ENCODE measurements at places on chromosomes 3 and 15. TPM values are rescaled to one million over a fixed set of nuclear protein-coding genes. Genes with fewer than 3 reads are reported as not detected.

LRRC31 gene
- total RNA-seq: 0.07 TPM

DNA sequence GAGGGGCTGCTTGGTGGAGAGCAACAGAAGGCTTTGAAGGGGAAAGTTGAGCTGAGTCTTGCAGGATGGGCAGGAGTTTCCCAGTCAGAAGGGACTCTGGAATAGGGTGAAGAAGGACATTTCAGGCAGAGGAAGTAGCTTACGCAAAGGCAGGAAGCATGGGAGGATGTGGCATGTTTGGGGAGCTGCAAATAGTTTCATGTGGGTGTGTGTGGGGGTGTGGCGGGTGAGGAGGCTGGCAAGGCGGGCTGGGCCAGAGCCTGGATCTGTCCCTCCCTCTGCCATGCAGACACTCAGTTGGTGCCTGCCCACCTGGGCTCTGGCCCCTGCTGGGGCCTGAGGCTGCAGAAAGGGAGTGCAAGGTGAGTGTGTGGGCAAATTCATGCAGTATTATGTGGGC, 10.4 kb downstream of the TEX264 start:
- H3K4me1 ChIP-seq: peaks cover 69% of the 10 kb centered on the region
- H3K4me3 ChIP-seq: peak overlapping the region; percentile 70
- H3K27me3 ChIP-seq: no peaks in the 10 kb centered on the region
- peak overlapping the region; percentile 68 for H3K27ac ChIP-seq
- peaks cover 37% of the 10 kb centered on the region for H3K36me3 ChIP-seq

PCOLCE2 gene
- total RNA-seq: not detected

CYP1A2 gene
- total RNA-seq: not detected

TGM5 gene
- 0.21 TPM for total RNA-seq

TICRR gene
- total RNA-seq: 18.7 TPM

- no peak overlapping the region for H3K27ac ChIP-seq
- H3K36me3 ChIP-seq: no peaks in the 10 kb centered on the region
- no peaks in the 10 kb centered on the region for H3K27me3 ChIP-seq
Observed at GRCh38 chr3:177459401-177459800, 262.1 kb upstream of the TBL1XR1 start.

- H3K27me3 ChIP-seq: no peaks in the 10 kb centered on the region
- H3K36me3 ChIP-seq: no peaks in the 10 kb centered on the region
- peak overlapping the region; percentile 3 for H3K27ac ChIP-seq
- peak; percentile 22 for DNase-seq
- H3K4me3 ChIP-seq: no peak overlapping the region
Observed at GRCh38 chr3:188049606-188050530, 104.1 kb upstream of the LPP start.

DNA sequence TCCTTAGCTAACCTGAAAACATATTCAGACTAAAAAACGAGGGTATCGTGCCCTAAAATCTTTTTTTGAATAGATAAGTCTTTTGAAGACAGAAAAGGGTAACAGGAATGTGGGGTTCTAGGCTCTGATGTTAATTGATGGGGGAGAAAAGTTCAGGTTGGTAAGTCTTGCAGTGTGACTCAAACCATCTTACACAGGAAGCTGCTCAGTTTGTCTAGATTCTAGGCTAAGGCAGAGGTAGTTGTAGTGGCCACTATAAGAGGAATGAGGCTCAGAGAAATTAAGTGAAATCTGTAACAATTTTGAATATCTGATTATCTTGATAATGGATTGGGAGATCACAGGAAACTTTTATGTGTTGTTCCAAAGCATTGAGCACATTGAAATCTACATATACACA, 267.9 kb downstream of the PDCD6IP start:
- no peak overlapping the region for H3K4me3 ChIP-seq
- no peak overlapping the region for H3K27ac ChIP-seq
- no peaks in the 10 kb centered on the region for H3K36me3 ChIP-seq
- no peak for DNase-seq
- H3K27me3 ChIP-seq: peaks cover 4% of the 10 kb centered on the region

- no peak overlapping the region for H3K4me3 ChIP-seq
- no peak overlapping the region for H3K27ac ChIP-seq
- H3K4me1 ChIP-seq: peaks cover 60% of the 10 kb centered on the region
- no peaks in the 10 kb centered on the region for H3K27me3 ChIP-seq
Observed at GRCh38 chr3:172143739-172144497, 104.5 kb downstream of the FNDC3B start.

DNA sequence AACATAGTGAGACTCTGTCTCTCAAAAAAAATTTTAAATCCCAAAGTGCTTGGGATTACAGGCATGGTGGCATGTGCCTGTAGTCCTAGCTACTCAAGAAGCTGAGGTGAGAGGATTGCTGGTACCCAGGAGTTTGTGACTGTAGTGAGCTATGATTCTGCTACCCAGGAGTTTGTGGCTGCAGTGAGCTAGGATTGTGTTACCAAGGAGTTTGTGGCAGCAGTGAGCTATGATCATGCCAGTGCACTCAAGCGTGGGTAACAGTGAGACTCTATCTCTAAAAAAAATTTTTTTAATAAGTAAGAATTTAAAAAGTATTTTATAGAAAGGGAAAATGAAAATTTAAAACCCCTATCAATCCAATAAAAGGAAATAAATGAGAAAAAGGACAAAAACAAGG, 69.5 kb downstream of the FAIM start:
- H3K27ac ChIP-seq: no peak overlapping the region
- peaks cover 47% of the 10 kb centered on the region for H3K36me3 ChIP-seq
- no peak overlapping the region for H3K4me3 ChIP-seq
- DNase-seq: no peak
- no peaks in the 10 kb centered on the region for H3K4me1 ChIP-seq
- no peaks in the 10 kb centered on the region for H3K27me3 ChIP-seq

GRCh38 chr3:49121132-49121736, 611 bp upstream of the USP19 start:
- peaks cover 11% of the 10 kb centered on the region for H3K4me1 ChIP-seq
- H3K27me3 ChIP-seq: no peaks in the 10 kb centered on the region
- peak overlapping the region; percentile 88 for H3K4me3 ChIP-seq
- peaks cover 28% of the 10 kb centered on the region for H3K36me3 ChIP-seq
- no peak for DNase-seq

- DNase-seq: peak; percentile 40
- peak overlapping the region; percentile 93 for H3K4me3 ChIP-seq
- H3K36me3 ChIP-seq: peaks cover 38% of the 10 kb centered on the region
- H3K4me1 ChIP-seq: peaks cover 43% of the 10 kb centered on the region
- no peaks in the 10 kb centered on the region for H3K27me3 ChIP-seq
- peak overlapping the region; percentile 68 for H3K27ac ChIP-seq
Observed at GRCh38 chr15:81001152-81002008, 657 bp downstream of the TLNRD1 start.

- H3K4me1 ChIP-seq: no peaks in the 10 kb centered on the region
- H3K27ac ChIP-seq: no peak overlapping the region
- H3K36me3 ChIP-seq: no peaks in the 10 kb centered on the region
- no peak for DNase-seq
- no peak overlapping the region for H3K4me3 ChIP-seq
- H3K27me3 ChIP-seq: no peaks in the 10 kb centered on the region
Observed at GRCh38 chr3:132228923-132229322, 88.3 kb upstream of the ACP3 start.

PTPN9 gene
- total RNA-seq: 32.3 TPM

DNA sequence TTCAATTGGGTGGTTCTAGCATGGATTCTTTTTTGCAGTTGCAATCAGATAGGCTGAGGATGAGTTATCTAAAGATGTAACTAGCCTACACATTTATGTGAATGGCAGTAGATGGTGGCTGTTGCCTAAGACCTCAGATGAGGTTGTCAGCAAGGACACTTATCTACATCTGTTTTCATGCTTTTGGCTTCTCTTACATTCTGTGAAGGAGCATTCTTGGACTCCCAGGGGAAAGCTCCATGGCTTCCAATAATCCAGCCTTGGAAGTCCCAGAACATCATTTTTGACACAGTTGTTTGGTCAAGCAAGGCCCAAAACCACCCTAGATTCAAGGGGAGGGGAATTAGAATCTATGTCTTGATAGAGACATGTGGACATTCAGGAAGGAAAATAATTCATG, 332.2 kb upstream of the RBMS3 start:
- no peaks in the 10 kb centered on the region for H3K27me3 ChIP-seq
- DNase-seq: no peak
- no peak overlapping the region for H3K4me3 ChIP-seq
- no peak overlapping the region for H3K27ac ChIP-seq
- no peaks in the 10 kb centered on the region for H3K36me3 ChIP-seq

GRCh38 chr3:11162401-11163345, 8.4 kb downstream of the HRH1 start:
- no peak overlapping the region for H3K4me3 ChIP-seq
- no peak for DNase-seq
- peaks cover 46% of the 10 kb centered on the region for H3K27me3 ChIP-seq
- H3K27ac ChIP-seq: no peak overlapping the region

GRCh38 chr3:131807822-131808221, 227.0 kb downstream of the CPNE4 start:
- H3K27ac ChIP-seq: no peak overlapping the region
- no peaks in the 10 kb centered on the region for H3K36me3 ChIP-seq
- H3K4me1 ChIP-seq: no peaks in the 10 kb centered on the region

DNA sequence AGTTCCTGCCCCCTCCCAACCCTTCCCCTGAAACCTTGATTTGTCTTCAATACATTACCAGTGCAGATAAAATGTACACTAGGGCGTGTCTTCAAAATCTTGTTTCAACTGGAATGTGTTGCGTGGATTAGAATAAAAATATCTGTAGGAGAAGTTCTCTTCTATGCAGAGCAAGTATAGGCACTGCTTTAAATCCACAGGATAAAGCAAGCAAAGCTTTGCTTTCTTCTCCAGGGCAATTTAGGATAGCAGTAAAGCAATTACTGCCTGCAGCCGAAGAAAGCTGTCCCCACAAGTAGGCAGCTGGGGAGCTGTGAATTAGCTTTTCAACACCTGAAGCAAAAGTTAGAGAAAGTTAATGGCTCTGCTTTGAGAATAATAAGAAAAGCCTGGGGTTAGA, 329.7 kb upstream of the KCNMB2 start:
- DNase-seq: no peak
- no peak overlapping the region for H3K4me3 ChIP-seq
- H3K27ac ChIP-seq: no peak overlapping the region
- no peaks in the 10 kb centered on the region for H3K36me3 ChIP-seq
- H3K27me3 ChIP-seq: no peaks in the 10 kb centered on the region

DNA sequence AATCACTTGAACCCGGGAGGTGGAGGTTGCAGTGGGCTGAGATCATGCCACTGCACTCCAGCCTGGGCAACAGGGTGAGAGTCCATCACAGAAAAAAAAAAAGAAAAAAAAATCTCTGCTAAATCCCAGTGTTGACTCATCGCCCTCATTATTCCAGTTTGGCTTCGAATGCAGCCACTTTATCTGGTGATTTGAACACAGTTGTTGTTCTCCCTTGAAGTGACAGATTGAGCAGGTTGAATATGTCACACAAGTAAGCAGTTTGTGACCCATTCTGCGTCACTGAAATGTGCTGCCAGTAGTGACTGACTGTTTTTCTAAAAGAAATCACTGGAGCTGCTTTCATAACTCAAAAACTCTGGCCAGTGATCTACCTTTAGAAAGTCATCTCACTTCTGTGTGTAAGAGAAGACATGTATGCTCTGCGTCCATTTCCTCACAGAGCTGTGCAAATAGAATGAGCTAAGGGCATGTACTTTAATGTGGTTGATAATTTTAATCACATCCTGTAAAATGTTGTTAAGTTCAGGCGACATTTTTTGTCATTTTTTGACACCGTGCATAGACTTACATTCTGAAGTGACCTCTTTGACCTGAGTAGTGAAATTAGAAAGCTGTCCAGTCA, 12.5 kb downstream of the DOCK3 start:
- peaks cover 11% of the 10 kb centered on the region for H3K27me3 ChIP-seq
- DNase-seq: no peak
- no peak overlapping the region for H3K4me3 ChIP-seq
- H3K4me1 ChIP-seq: no peaks in the 10 kb centered on the region
- H3K27ac ChIP-seq: no peak overlapping the region

BCHE gene
- total RNA-seq: not detected

DNA sequence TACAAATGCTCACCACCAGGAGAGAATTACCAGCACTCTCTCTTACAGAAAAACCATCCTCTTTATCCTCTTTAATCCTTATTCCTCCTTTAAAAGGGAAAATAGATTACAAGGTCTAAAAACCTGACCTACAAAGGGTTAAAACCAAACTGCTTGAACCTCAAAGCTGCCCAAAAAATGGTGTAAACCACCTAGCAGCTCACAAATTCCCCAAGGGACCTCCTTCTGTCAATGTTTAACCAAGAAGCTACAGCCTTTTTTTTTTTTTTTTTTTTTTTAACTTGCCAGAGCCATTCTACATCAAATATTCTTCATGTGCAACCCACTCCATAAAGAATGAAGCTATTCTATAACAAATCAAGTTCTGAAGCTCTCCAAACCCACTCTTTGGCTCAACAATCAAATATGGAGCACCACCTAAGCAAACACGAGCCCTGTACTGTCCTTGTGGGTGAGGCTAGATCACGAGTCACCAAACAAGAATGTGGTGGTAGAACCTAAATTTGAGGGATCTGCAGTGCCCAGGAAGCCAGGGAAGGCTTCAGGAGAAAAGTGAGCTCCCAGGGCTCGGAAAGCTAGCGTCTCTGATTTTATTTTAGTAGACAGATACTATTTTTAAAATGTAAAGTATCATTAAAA, 20.1 kb downstream of the OSBPL10 start:
- peaks cover 5% of the 10 kb centered on the region for H3K27me3 ChIP-seq
- peaks cover 16% of the 10 kb centered on the region for H3K4me1 ChIP-seq
- DNase-seq: no peak
- H3K4me3 ChIP-seq: no peak overlapping the region
- no peaks in the 10 kb centered on the region for H3K36me3 ChIP-seq

GRCh38 chr3:158488670-158489069, 82.3 kb upstream of the MLF1 start:
- H3K36me3 ChIP-seq: no peaks in the 10 kb centered on the region
- peaks cover 3% of the 10 kb centered on the region for H3K4me1 ChIP-seq
- H3K27ac ChIP-seq: no peak overlapping the region
- no peaks in the 10 kb centered on the region for H3K27me3 ChIP-seq

GRCh38 chr15:29749365-29750086, 72.7 kb downstream of the TJP1 start:
- no peak overlapping the region for H3K27ac ChIP-seq
- no peak overlapping the region for H3K4me3 ChIP-seq
- no peaks in the 10 kb centered on the region for H3K36me3 ChIP-seq

TM4SF4 gene
- total RNA-seq: not detected

CATSPER2 gene
- total RNA-seq: 9.8 TPM

- H3K27ac ChIP-seq: no peak overlapping the region
- H3K27me3 ChIP-seq: peaks cover 19% of the 10 kb centered on the region
- H3K36me3 ChIP-seq: no peaks in the 10 kb centered on the region
- DNase-seq: no peak
- H3K4me1 ChIP-seq: no peaks in the 10 kb centered on the region
- no peak overlapping the region for H3K4me3 ChIP-seq
Observed at GRCh38 chr3:140756240-140757016, 78.6 kb downstream of the TRIM42 start.
